ENCODE measurements at places on chromosomes 6 and 20.

- no peak for DNase-seq
Observed at GRCh38 chr6:116363759-116364158, 7.0 kb upstream of the DSE start.

DNA sequence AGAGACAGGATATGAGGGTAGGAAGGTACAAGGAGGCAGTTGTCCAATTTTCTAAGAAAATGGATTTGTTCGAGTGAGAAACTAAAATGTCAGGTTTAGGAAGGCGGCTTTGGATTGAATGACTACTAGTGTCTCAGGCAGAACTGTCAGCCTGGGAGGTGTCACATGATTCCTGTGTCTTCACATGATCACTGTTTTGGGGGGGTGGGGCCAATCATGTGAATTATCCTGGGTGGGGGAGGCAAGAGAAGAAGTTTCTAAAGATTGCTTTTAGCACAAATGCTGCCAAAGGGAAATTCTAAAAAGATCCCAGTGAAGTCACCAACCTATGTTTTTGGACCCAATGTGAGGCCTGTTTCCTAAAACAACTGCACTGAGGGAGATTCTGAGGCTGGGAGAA, 2.3 kb downstream of the SIRPA start:
- DNase-seq, result no peak

GRCh38 chr6:38391626-38392579, 247.8 kb downstream of the BTBD9 start:
- no peak for DNase-seq

GRCh38 chr6:11688425-11688709, 90.2 kb downstream of the ADTRP start:
- no peak for DNase-seq

DNA sequence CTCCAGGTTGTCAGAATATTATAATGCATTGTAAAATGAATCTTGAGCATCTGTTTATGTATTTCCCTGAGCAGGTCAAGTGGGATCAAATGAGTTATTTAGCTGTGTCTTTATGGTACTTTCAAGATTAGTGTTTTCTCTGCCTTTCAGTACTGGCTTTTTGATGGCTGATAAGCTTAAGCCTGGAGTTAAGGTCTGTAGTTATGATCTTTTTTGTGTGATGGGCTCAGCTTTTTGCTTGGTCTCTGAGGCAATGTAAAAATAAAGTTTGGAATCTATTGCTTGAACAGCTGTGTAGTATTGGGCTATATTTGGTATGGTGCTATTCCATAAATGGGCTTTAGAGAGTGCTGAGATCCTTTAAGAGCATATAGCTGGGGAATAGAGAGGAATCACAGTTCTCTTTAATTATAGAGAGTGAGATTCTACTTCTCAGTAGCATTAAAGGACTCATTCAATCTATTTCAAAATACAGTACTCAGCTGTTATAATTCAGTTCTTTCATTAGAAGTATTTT, 40.7 kb downstream of the ZNF451 start:
- no peak for DNase-seq

GRCh38 chr20:38453941-38454340, 18.7 kb upstream of the RALGAPB start:
- DNase-seq, result no peak

DNA sequence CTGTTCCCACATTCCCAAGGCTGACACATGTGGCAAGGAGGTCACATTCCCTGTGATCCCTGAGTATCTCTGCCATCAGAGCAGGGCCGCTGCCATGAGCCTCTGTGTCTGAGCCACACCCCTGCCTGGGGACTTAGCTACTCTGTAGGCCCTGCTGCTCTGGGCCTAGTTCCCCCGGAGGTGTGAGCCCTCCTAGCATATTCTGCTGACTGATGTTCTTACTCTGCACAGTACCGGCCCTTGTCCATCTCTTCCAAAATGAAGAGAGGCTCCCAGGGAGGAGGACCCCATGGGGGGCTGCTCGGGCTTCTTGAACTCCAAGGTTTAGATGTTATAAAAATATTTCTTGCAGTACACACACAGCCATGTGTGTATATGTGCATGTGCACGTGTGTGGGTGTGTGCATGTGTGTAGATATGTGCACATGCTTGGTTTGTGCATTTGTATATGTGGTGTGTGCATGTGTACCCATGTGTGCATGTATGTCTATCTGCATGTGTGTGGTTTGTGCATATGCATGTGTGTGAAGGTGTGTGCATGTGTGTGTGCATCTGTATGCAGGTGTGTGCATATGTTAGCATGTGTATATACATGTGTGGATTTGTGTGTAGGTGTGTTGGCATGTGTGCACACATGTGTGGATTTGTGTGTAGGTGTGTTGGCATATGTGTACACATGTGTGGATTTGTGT, 101.2 kb downstream of the ERMARD start:
- no peak for DNase-seq

- DNase-seq, result no peak
Observed at GRCh38 chr6:21597801-21598673, 4.5 kb downstream of the SOX4 start.

DNA sequence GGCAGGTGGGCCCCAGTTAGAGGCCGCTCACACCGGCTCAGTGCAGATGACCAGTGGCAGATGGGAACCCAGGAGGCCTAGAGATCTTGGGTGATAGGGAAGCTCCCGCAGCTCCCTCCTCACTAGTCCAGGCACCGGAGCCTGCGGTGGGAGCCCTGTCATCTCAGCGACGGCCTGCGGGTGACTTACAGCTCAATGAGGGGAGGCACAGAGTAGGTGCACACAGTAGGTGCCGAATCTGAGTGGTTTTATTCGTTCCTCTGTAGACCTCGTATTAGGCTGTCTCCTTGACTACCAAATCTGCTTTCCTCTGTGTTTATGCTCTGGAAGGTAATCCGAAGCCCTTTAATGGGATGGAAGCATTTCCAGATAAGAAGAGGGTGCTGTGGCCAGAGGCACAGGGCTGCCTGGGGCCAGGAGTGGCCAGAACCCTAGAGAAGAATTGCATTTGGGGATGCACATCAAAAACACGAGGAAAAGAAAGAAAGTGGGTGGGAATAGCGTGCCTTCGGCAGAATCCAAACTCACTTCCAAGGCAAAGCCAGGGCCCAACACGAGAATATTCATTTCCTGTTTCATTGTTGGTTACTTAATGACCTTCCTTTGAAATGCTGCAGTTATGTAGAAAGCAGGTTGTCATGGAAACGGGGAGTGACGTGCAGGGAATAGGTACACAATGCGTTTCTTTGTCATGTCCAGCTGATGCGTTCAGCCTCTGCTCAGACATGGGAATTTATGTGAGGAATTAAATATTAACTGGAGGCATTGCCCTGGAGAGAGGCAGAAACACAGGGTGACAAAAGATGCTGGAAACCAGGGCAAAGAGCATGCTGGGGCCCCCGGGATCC, 24.7 kb downstream of the MYT1 start:
- no peak for DNase-seq

DNA sequence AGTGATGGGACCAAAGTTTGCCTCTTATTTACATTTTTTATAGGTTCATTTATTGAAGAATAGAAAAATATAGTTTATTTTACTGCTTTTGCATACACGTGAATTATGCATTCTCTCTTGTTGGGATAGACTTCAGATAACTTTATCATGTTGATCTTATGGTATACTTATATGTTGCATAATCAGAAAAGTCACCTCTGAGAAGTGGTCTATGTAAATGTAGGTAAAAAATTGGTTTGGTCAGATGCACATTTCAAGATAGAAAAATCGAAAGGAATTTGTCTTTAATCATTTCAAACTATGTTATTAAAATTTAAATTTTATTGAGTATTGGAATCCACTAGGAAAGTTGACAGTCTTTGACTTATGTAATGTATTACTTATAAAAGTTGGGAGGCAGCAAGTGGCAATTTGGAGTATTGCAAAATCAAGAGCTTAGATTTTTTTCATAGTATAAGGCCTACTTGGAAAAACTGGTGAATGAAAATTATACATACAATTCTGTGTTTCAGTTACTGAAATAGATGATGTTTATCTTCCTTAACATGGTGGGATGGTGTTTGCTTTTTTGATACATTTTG, 2.4 kb downstream of the PHF3 start:
- no peak for DNase-seq

DNA sequence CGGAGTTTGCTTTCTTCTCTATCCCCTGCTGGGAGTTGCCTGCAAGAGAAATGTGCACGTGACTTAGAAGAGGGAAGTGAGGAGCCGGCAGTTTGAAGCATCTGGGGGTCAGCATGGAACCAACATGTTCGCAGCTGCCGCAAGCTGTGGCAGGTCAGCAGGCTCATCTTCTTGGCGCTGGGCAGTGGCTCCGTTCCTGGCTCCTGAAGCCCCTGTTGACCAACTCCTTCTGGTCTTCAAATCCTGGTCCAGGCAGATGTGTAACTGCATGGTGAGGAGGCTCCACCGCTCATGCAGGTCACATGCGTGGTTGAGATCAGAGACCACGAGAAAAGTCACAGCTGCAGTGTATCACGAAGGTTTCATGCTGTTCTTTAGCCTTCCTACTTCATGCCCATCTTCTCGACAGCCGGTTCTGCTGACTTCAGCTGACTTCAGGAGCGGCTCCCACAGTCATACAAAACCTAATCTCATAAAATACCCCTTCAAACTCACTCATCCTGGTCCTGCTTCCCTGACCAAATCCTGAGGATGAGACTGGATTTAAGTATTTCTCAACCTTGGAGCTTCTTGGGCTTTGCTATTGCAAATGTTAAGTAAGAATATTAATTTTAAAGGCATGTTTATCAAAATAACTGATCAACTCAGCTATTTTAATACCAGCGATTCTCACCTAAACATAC, 44.9 kb upstream of the BCAS1 start:
- DNase-seq, result no peak

- DNase-seq, result no peak
Observed at GRCh38 chr20:53150532-53150931, 178.4 kb downstream of the TSHZ2 start.

DNA sequence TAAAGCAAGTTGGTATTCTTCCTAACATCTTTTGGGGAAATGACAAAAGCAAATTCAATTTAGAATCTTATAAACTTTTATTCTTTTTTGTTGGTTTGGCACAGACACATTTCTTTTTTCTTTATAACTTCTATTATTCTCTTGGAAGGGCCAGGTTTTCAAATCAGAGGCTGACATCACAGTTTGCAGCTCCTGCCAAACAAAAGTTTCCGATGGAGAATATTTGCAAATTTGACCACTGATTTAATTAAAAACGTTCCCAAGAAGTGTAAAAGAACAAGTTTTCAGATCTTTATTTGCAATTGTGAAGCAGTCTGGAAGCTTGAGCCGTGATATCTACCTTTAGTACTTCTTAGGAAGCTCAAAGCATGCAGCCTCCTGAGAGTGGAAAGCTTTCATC, 53.8 kb upstream of the CD83 start:
- no peak for DNase-seq

GRCh38 chr20:1883986-1884385, 11.2 kb upstream of the SIRPA start:
- no peak for DNase-seq

DNA sequence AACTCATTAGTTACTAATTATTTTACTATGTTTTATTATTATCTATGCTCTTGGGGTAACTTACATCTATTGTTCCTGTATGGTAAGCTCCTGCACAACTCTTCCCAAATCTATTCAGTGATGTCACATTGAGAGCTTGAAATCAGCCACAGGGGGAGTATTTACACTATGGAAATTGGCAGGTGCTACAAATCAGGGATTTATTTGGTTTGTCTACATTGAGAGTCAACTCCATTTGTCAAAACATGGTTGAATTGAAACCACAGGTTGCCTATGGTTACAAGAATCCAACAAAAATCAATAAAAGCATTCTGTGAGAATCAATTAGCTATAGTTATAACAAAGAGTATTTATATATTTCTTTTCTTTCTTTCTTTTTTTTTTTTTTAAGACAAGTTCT, 3.9 kb upstream of the FITM2 start:
- no peak for DNase-seq

- no peak for DNase-seq
Observed at GRCh38 chr6:45027126-45027525, 301.0 kb upstream of the RUNX2 start.

GRCh38 chr6:138087593-138088325, 19.5 kb downstream of the PERP start:
- DNase-seq, result no peak

DNA sequence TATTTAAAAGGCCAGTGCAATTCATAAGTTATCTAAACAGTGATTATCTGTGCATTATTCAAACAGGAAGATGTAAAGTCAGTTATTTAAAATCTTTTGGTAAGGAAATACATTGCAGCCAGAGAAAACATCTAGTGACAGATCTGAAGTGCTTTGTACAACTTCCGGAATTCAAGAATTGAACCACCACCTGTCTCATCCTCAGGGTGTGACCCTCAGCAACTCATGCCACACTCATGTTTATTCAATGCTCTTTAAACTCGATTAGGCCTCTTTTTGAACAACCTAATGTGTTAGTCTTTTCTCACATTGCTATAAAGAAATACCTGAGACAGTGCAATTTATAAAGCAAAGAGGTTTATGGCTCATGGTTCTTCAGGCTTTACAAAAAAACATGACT, 62.6 kb upstream of the GGTLC1 start:
- DNase-seq, result no peak

- DNase-seq, result no peak
Observed at GRCh38 chr6:11598687-11599086, 61.1 kb downstream of the TMEM170B start.

GRCh38 chr20:10716855-10717254, 43.1 kb upstream of the JAG1 start:
- no peak for DNase-seq

DNA sequence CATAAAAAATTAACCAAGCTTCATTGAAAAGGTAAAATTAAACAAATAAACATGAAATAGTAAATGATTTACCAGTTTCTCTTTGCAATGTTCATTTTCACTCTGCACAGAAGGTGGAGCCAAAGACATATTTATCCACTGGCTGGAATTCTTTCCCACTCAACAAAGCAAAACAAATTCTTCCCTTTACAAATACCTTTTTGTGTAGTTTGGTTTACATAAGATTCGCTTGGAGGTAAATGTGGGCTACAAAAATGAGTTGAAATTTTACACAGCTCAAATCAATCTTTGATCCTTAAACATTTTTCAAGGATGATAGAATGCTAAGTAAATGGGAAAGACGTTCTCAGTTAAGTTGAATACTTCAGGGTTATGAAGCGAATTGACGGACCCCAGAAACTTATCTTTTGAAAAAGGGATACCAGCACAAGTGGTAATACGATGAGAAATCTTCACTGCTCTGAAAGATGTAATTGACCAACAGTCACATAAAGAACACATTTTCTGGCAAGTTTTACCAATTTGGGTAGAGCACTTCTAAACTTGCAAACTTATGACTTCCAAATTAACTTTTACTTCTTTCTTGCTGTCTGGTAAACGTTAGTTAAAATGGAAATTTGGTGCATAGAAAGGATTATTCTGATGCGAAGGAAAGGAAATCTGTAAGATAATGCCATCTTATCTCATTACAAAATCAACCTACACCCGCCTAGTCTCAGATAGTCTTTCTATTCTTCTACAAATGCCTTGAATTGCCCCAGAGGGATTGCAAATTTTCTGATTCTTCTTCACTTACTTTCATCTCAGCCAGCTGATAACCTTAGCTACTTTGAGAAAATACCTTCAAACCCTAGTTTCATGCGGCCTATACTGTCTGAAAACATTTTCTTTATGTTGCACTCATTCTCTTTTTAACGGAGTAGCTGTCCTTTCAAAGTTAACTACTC, 4.7 kb upstream of the GJA1 start:
- no peak for DNase-seq
